NCI-H2107 (cell line): ENCODE measurements at places on chromosomes 2 and 18.
A peak's percentile ranks its signal among the peaks of the same experiment; 100 is the strongest.

- no peak for DNase-seq
These were observed 84.6 kb downstream of the TMEM163 start for GRCh38 chr2:134634054-134634753.

- DNase-seq: no peak
These were observed 3.8 kb downstream of the MZT2B start for GRCh38 chr2:130185896-130186295.

DNA sequence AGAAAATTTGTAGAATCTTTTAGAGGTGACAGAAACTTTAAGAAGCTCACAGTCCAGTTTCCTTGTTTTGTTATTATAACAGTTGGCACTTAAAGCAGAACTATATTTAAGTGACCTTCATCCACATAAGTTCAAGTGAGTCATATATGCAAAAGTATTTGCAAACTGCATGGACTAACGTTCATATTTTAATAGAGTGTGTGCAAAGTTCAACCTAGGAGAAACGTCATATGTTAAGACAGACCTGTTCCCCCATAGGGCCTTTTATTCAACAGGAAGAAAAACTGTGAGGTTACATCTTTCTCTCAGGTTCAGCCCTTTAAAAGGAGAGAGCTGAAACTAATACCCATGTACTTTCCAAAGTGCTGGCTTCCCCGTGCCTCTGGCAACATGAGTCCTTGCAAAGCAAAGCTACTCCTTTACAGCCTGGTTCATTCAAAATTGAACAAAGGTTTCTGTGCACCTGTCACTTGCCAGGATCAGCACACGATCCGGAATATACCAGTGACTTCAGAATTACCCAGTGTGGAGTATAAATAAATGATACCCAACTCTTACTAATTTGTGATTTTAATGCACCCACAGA lies 280.0 kb upstream of the RAB12 start:
- DNase-seq: peak; percentile 18

DNA sequence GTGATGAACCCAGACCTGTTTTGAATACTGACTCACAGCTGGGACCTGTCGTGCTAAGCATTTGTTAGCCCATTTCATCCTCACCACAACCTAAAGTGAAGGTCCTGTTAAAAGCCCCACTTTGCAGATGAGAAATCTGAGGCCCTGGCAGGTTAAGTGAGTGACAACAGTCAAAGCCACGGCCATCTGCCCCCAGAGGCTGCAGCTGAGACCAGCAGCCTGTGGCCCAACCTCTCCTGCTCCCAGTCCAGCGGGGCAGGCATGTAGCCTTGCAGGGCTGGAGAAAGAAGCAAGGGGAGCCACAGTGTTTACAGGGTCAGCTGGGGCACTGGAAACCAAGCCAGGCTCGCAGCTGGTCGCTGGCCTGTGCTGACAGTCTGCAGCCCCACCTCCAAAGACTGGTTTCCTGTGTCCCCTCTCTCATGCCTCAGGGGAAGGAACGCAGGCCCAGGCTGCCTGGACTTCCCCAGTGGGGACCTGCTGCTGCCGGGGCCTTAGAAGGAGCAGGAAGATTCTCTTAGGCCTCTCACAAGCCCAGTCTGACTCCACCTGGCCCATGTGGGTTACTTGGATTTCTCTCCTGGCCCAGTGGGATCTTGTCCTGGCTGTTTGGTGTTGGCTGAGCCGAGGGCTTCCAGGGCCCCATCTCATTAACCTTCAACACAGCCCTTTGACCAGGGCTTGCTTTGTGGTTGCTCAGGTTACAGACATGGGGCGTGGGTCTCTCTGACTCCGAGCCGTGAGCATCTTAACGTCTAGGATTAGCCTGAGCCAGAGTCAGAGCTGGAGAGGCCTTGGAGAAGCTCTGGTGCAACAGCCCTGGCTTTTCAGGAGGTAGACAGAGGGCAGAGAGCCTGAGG lies 1.7 kb downstream of the INPP5D start:
- DNase-seq: no peak

GRCh38 chr2:233252227-233252626 lies 754 bp downstream of the ATG16L1 start:
- no peak for DNase-seq

- DNase-seq: no peak
These were observed 3.2 kb downstream of the NPPC start for GRCh38 chr2:231923010-231923344.

DNA sequence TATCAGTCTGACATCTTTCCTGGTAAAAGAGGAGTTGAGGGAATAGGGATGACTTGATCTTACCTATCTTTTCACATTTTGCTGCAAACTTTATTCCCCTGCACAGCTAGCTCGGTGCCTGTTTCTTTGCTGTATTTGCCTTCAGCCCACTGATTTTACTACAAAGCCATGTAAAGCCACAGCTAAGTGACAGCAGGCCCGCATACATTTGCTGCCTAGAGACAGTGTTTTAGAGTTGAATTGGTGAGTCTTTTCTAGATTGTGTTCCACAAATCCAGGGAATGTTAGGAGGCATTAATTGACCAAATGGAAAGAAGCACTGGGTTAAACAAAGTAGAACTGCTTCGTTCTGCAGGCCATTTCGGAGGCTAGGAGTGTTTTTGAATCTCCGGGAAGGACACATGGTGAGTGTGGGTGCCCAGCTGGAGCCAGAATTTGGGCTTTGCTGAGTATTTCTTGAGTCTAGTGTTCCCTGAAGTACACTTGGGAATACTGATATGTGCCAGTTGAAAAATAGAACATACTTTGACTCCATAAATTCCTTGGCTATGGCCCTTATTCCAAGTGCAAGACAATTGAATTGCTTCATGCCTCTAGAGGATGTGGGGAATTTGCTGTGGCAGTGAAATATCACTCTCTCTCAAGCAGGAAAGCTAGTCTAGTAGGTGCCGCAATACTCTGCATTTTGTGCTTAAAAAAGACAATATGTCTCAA lies 329.8 kb downstream of the PTPRM start:
- DNase-seq: no peak

DNA sequence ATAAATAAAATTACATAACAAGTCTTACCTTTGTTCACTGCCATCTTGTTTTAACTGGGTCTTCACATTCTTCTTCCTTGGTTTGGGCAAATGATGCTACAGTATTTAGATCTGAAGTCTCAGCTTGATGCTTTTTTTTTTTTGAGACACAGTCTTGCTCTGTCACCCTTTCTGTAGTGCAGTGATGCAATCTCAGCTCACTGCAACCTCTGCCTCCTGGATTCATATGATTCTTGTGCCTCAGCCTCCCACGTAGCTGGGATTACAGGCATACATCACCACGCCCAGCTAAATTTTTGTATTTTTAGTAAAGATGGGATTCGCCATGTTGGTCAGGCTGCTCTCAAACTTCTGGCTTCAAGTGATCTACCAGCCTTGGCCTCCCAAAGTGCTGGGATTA lies 53.2 kb upstream of the MAT2A start:
- DNase-seq: no peak

- no peak for DNase-seq
These were observed 6.6 kb downstream of the HTRA2 start for GRCh38 chr2:74536166-74536950.

DNA sequence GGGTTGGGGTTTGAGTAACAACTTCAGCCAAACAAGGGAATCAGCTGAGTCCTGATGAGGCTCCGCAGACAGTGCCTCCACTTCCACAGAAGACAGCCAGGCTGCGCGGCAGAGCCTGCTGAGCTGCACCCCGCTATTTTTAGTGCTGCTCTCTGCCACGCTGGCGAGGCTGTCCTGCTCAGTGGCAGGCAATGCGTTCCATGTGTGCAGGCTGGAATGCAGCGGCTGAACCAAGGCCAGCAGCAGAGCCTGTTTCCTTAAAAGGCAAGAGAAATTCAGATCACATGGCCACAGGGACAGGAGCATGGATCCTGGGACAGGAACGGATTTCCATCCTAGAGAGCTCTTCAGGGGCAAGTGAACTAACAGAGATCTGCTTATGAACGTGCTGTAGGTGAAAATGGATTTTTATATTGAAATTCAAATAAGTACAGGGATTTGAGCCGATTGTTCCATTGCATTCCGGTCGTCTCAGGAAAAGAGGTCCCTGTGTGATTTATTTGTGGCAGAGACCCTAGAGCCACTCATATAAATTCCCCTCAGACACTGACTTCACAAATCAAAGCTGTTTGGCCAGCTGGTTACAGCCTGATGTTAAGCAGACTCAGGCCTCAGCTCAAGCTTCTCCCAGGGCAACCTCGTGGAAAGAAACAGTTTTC lies 98.7 kb downstream of the COL6A3 start:
- DNase-seq: no peak

- DNase-seq: no peak
These were observed 552.4 kb upstream of the CDH2 start for GRCh38 chr18:28729321-28729720.

GRCh38 chr2:175439416-175439815 lies 257.9 kb upstream of the ATP5MC3 start:
- no peak for DNase-seq

DNA sequence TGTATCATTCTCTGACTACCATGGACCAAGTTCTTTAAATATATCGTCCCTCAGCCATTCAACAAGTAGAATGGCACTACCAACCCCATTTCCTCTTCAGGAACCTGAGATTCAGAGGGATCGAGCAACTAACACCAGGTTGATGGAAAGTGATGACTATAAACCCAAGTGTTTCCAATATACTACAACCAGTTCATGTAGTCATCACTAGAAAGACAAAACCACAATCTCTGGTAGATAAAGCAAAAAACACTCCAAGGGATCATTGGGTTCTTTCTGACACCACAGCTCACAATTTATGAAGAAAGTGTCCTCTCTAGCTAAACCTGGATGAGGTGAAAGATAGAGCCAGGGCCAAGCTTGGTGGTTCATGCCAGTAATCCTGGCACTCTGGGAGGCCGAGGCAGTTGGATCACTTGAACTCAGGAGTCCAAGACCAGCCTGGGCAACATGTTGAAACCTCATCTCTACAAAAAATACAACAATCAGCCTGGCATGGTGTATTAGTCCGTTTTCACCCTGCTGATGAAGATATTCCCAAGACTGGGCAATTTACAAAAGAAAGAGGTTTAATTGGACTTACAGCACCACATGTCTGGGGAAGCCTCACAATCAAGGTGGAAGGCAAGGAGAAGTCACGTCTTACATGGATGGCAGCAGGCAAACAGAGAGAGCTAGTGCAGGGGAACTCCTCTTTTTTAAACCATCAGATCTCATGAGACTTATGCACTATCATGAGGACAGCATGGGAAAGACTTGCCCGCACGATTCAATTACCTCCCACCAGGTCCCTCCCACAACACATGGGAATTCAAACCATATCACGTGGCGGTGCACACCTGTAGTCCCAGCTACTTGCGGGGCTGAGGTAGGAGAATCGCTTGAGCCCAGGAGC lies 2.2 kb downstream of the CD226 start:
- DNase-seq: no peak

- DNase-seq: no peak
These were observed 42.7 kb downstream of the PRKD3 start for GRCh38 chr2:37281916-37282315.

DNA sequence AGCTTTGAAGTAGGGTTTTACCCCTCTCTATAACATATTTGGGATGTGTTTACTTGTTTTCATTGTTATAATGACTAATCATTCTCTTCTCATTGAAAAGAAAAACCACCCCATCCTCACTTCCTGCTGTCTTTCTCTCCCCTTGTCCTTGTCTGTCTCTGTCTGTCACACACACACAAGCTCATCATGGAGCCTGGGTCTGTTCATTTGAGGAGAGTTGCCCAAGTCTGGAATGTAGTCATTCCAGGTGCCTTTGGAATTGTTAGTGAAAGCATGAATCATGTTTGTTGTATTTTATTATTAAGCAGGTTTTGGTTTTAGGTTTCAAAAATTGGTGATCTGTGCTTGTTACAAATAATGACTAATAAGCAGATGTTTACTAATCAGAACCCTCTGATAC lies 133.5 kb upstream of the IL1R2 start:
- no peak for DNase-seq
